ENCODE measurements at places on chromosomes 12 and 14.
A peak's percentile ranks its signal among the peaks of the same experiment; 100 is the strongest.

DNA sequence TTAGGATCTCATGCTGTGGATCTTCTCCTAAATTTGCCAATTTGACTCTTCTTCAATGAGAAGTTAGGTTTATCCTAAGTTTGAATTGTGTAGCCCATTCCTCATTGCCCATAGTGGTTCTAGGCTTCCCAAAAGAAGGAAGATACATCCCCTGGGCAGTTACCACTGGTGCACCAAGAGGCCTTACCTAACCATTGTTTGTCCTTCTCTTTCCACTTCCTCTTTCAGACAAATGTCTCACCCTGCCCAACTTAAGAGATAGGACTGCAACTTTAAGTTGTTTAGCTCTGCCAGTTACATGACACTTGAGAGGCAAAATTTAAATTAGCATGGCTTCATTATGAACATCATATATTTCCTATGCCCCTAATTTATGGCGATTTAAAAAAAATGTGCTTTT is 9.4 kb upstream of the KCNH3 start:
- H3K27ac ChIP-seq = no peak overlapping the region
- no peaks in the 10 kb centered on the region for H3K27me3 ChIP-seq
- no peaks in the 10 kb centered on the region for H3K4me1 ChIP-seq
- peaks cover 12% of the 10 kb centered on the region for H3K36me3 ChIP-seq

DNA sequence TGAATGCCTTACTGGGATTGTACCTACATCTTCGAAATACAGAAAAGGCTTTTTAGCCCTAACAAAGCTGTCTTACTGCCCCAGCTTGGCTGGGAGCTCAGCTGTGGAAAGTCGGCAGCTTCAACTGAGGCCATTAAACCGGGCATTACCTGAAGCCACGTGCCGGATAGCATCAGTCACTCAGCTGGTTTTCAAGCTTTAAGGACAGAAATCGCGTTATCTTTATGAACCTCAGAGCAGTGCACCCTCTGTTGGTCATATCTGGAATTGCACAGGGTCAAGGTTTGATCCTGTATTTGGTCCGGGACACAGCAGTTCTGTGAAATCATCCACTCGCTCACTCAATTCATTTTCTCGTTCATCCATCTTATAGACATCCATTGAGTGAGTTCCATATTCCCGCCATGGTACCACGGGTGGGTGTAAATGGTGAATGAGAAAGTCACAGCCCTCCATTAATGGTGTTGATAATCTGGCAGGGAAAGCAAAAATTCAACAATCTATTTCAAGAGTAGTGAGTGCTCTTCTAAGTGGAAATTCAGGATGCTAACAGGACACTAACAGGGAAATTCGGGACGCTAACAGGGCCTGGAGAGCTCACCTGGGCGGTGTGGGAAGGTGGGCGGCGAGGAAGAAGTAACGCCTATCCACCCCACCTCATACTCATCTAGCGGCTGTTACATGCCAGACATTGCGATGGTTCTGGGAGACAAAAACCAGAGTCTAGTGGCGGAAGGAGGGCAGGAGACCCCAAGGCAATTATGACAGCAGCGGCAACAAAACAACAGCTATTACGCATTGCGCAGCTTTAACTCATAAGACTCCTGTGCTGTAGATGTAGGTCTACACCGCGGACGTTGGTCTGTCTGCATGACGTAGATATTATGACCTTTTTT is 60.6 kb upstream of the TCL1A start:
- no peak overlapping the region for H3K27ac ChIP-seq
- no peaks in the 10 kb centered on the region for H3K4me1 ChIP-seq
- peak; percentile 71 for DNase-seq
- H3K36me3 ChIP-seq = no peaks in the 10 kb centered on the region

DNA sequence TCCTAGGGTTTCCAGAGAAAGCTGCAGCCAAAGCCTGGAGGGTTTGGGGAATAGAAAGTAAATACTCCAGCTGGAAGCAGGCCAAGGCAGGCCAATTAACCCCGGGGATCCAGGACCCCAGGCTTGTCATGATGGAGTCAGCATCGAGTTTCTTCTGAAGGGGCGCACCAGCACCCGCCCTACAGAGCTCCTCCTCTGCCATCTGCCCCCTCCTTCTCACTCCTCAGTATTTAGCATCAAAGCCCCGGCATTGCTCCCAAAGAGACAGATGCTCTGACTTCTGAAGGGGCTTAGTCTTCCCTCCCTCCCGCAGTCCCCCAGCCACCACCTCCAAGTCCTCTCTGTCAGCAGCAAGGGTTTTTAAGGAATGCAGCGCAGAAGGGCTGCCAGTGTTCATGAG is 285.1 kb upstream of the NOS1 start:
- no peak overlapping the region for H3K27ac ChIP-seq
- peaks cover 8% of the 10 kb centered on the region for H3K4me1 ChIP-seq
- H3K4me3 ChIP-seq = no peak overlapping the region
- DNase-seq = no peak
- H3K27me3 ChIP-seq = peaks cover 3% of the 10 kb centered on the region

DNA sequence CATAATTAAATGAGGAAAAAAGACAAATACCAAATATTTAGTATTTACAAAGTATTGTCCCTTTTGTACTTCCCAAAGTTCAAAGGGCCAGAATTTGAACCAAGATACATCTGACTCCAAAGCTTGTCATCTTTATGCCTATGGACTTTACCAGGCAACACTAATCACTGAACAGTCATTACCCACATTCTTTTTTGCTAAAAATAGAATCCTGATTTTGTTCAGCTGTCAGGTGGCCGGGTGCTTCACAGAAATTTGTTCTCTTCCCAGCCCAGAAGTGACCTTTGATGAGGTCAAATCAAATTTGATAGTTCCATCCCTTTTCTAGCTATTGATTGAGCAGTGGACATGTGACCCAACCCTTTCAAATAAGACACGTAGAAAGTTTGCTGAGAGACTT is 121.6 kb downstream of the LLPH start:
- no peak overlapping the region for H3K27ac ChIP-seq
- no peak for DNase-seq
- no peaks in the 10 kb centered on the region for H3K36me3 ChIP-seq

DNA sequence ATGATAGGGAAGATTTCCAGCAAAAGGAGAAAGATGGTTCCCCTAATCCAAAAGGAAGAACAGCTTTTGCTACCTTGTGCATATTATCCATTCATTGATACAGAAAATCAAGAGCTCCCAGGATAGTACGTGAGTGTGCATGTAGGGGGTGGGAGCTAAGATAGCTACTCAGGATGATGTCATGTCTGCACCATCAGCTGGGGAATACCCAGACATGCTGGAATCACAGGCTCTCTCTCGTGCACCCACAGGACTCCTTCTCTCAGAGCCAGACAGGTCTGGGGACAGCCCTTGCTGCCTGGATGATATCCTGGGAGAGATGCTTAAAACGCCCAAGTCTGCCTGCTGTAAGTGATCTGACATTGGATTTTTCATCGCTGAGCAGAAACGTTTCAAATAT is 38.9 kb downstream of the FOXN3 start:
- H3K4me1 ChIP-seq = no peaks in the 10 kb centered on the region
- no peak for DNase-seq

GRCh38 chr12:34218193-34219045 is 196.1 kb downstream of the ALG10 start:
- H3K4me3 ChIP-seq = no peak overlapping the region
- H3K27me3 ChIP-seq = no peaks in the 10 kb centered on the region
- no peaks in the 10 kb centered on the region for H3K36me3 ChIP-seq
- H3K27ac ChIP-seq = no peak overlapping the region
- H3K4me1 ChIP-seq = peaks cover 3% of the 10 kb centered on the region

GRCh38 chr12:111443086-111443485 is 37.4 kb downstream of the SH2B3 start:
- no peak overlapping the region for H3K4me3 ChIP-seq
- H3K27me3 ChIP-seq = no peaks in the 10 kb centered on the region

DNA sequence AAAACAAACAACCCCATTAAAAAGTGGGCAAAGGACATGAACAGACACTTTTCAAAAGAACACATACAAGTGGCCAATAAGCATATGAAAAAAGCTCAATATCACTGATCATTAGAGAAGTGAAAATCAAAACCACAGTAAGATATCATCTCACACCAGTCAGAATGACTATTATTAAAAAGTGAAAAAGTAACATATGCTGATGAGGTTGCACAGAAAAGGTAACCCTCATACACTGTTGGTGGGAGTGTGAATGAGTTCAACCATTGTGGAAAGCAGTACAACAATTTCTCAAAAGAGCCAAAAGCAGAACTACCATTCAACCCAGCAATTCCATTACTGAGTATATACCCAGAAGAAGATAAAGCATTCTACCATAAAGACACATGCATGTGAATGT is 18.2 kb downstream of the PDE6H start:
- no peaks in the 10 kb centered on the region for H3K36me3 ChIP-seq
- H3K4me1 ChIP-seq = no peaks in the 10 kb centered on the region
- no peak for DNase-seq
- H3K4me3 ChIP-seq = no peak overlapping the region
- no peaks in the 10 kb centered on the region for H3K27me3 ChIP-seq
- H3K27ac ChIP-seq = no peak overlapping the region

- DNase-seq = no peak
- peaks cover 4% of the 10 kb centered on the region for H3K36me3 ChIP-seq
- H3K4me1 ChIP-seq = peaks cover 59% of the 10 kb centered on the region
- H3K27me3 ChIP-seq = no peaks in the 10 kb centered on the region
- no peak overlapping the region for H3K4me3 ChIP-seq
Measured at GRCh38 chr12:54162741-54163140, 26.0 kb downstream of the SMUG1 start.

- H3K27me3 ChIP-seq = no peaks in the 10 kb centered on the region
- no peaks in the 10 kb centered on the region for H3K4me1 ChIP-seq
- DNase-seq = no peak
Measured at GRCh38 chr14:22002860-22003284, 329.3 kb upstream of the OR4E1 start.

DNA sequence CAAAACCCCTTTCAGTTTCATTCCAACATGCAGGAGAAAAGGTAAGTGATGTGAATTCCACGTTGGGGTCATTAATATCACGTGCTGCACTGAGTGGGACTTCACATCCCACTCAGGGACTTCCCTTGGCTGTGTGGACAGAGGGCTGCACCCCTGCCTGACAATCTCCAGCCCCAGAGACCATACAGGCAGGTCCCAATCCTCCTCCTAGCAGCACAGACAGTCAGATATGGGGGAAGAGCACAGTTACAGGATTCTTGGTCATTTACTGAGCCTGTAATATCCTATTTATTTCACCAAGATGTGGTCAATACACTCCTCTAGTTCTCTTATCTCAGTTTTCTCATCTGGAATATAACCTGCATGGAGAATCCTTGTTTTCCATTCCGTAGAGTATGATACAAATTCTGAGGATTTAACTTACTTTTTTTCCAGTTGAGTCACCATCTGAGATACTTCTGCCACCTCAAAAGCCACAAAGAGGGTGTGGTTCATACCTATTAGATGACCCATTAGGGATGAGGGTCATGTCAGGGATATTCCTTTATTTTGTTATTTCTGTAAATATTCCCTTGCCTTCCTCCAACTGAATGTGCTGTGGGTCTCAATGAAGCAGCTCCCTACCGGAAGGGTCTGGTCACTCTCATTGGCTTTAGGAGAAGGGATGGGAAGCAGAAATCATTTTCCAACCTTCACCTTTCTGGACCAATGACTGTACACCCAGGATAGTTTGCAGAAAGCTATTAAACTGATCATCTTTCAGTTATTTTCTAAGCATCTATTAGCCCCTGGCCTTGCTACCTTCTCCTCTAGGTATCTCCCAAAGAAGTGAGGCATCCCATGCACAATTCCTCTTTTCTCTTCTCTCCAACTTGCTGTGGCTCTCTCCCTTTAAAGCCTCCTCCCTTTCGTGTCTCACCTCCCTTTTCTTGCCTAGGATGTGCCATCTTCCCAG is 43.0 kb upstream of the NTF3 start:
- no peaks in the 10 kb centered on the region for H3K4me1 ChIP-seq
- no peak overlapping the region for H3K4me3 ChIP-seq
- H3K27ac ChIP-seq = no peak overlapping the region
- H3K36me3 ChIP-seq = no peaks in the 10 kb centered on the region

DNA sequence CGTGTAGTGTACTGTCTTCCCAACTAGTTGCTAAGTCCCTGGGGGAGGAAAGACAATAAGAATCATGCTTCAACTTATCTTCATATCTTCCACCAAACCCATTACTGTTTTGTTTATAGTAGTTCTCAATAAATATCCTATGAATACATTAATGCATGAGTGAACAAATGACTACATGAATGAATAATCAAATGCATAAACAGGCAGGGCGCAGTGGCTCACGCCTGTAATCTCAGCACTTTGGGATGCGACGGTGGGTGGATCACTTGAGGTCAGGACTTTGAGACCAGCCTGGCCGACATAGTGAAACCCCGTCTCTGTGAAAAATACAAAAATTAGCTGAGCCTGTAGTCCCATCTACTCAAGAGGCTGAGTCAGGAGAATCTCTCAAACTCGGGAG is 32.1 kb upstream of the NR2C1 start:
- no peak for DNase-seq
- H3K4me1 ChIP-seq = no peaks in the 10 kb centered on the region
- no peak overlapping the region for H3K4me3 ChIP-seq
- H3K27me3 ChIP-seq = no peaks in the 10 kb centered on the region

DNA sequence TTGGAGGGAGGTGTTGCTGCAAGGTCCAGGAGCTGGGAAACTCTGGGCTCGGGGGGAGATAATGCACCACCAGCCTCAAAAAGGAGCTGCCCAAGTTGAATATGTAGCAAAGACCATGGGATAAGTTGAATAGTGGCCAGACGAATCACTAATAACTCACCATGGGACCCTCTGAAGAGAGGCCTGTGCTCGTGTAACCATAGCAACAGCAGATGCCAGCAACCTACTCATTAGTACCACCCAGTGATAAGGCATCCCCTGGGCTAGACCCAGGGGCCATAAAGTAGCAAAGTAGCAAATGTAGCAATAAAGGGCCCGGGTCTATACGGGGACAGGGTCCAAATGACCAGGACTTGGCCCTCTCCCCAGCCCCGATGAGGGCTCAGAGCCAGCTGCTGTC is 328.0 kb downstream of the DPF3 start:
- no peak overlapping the region for H3K4me3 ChIP-seq
- DNase-seq = peak; percentile 86
- no peak overlapping the region for H3K27ac ChIP-seq
- H3K27me3 ChIP-seq = no peaks in the 10 kb centered on the region

DNA sequence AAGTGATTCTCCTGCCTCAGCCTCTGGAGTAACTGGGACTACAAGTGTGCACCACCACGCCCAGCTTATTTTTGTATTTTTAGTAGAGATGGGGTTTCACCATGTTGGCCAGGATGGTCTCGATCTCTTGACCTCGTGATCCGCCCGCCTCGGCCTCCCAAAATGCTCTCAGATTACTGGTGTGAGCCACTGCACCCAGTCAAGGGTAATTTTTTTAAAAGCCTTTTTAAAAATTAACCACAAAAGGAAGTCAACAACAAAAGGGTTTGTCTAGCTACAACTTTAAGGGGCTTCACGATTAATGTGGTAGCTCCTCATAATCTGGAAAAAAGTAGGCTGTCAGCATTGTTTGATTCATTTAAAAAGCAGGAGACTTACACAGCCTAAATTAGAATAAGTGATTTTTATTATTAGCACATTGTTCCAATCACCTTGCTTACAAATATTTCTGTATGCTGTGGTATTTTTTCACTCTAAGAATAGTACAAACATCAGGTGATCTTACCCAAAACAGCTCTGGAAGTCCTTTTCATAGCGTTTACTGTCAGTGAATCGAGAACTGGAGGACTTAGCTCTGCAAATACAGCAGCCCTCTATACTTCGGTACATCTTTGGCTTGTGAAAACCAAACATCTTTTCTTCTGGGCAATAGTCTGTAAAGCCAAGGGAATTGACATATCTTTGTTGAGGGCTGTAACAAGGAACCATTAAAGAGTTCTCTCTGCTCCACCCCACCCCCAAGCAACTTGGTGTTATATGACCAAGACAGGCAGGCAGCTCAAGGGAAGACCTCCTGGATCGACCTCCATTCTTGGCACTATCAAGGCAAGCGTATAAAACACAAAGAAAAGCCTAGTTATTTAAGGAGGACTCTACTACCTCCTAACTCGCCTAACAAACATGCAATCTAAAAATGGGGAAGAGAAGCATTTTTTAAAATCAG is 28.1 kb downstream of the SINHCAF start:
- no peak overlapping the region for H3K4me3 ChIP-seq
- no peak for DNase-seq
- no peak overlapping the region for H3K27ac ChIP-seq
- H3K4me1 ChIP-seq = no peaks in the 10 kb centered on the region
